ENCODE measurements at places on chromosomes 5 and 9.

GRCh38 chr9:111910428-111910827 is 13.8 kb downstream of the UGCG start:
- no peak for DNase-seq

GRCh38 chr5:60352992-60353599 is 346.9 kb downstream of the DEPDC1B start:
- no peak for DNase-seq

- DNase-seq, result no peak
Measured at GRCh38 chr5:37071901-37072581, 177.1 kb downstream of the CPLANE1 start.

DNA sequence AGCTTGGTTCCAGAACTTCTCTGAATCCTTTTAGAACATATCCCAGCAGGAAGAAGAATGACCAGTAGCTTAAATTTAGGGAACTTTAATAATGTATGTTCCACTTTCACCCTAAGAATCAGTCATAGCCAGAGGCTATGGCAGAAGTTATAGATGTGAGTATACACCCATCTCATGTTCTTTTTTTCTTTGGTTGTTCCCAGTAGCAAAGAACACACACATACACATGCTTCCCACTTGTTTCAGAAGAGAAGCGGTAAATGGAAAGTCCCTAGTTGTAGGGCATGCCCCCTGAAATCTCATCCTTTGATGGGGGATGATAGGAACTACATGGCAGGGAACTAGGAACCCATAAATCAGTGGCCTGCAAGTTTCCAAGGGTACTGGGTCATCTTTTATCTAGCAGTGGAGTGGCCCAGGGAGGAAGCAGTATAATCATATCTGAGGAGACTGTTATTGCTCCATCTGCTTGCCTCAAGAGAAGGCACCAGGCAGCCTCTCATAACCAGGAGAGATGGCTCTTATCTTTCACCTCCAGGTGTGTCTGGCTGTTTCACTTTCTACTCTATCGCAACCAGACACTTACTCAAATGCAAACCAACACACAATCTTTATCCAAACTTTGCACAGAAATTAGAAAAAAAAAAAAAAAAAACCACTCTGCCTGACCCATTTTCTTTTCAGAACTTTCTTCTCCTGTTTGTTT is 109.5 kb downstream of the SNCAIP start:
- DNase-seq, result no peak

- DNase-seq, result no peak
Measured at GRCh38 chr5:82777106-82777505, 300.1 kb downstream of the TMEM167A start.

DNA sequence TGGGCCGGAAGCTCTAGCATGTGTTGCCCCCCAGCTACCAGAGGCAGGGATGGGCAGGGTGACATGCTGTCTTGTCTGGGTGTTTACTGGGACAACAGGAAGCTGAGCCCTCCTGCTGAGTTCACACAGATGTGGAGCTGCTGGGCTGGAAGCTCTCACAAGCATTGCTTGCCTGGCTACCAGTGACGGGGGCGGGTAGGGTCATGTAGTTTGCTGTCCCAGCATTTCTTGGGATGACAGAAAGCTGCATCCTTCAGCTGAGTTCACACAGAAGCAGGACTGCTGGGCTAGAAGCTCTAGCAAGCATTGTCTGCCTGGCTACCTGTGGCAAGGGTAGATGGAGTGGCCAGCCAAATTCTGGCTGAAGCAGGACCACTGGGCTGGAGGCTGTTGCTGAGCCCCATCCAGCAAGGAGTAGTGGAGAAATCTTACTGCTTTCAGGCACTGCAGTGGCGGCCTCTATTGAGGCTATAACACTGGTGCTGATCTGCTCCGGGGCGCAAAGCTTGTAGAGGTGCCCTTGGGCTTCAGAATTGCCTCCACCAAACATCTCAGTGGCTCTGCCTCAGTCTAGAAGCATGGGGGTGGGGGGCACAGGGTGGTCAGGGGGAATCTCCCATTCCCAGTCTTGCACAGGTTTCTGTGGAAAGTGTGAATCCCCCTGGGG is 25.1 kb downstream of the POLK start:
- no peak for DNase-seq

DNA sequence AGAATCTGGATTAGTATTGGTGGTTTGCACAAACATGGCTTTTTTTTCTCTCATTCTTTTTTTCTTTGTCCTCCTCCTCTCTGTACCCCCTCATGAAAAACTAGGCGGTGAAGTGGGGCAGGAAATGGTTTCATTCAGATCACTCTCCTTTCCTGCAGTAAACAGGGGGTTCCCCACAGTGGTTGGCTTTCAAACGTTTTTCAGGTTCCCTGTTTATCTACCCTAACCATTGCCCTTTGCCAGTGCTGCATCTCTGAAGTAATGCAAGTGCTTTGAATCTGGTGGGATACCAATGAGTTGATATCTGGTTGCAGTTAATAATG is 29.8 kb downstream of the NR4A3 start:
- DNase-seq, result no peak

GRCh38 chr5:110092955-110093785 is 403.4 kb downstream of the MAN2A1 start:
- no peak for DNase-seq

DNA sequence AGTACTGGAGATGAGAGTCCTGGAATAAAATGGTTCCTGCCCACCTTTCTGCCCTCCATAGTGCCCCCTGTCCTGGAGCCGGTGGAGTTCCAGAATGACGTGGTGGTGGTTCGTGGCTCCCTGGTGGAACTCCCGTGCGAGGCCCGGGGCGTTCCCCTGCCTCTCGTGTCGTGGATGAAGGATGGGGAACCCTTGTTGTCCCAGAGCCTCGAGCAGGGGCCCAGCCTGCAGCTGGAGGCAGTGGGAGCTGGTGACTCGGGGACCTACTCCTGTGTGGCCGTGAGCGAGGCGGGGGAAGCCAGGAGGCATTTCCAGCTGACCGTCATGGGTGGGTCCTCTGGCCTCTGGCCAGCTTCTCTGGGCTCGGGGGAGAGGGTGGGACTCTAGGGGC is 51.1 kb upstream of the ASS1 start:
- DNase-seq, result no peak

DNA sequence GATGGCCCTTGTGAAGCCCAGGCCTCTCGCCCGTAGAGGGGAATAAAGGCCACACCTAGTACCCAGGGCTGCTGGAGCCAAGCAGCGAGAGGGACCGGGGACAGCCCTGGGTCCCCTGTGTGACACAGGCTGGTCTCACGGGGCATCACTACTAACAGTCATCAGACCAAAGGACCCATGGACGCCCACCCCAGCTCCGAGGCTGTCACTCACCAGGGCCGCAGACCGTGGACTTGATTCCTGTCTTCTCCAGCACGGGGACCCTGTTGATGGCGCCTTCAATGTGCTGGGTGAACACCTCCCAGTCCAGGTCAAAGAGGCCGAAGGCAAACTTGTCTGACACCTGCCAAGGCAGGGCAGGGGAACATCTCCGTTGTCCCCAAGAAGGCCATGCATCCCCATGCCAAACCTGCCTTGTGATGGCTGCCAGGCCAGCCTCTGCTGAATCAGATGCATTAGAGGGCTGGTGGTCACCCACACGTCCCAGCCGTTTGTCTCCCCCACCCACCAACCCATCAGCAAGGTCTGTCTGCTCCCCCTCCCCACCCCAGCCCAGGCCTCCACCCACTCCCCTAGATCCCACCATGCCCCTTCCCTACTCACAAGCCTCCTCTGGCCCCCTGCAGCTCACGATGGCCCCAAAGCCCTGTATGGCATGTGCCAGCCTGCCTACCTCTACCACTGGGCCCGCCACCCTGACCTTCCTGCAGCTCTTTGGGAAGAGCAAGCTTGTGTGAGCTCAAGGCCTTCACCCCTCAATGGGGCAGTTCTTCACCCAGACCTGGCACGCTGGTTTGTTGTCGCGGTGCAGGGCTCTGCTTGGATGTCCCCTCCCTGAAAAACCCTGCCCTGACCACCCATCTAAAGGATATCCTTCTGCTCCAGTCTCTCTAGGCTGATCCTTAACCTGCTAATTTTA is 20.8 kb downstream of the SARDH start:
- DNase-seq, result no peak

DNA sequence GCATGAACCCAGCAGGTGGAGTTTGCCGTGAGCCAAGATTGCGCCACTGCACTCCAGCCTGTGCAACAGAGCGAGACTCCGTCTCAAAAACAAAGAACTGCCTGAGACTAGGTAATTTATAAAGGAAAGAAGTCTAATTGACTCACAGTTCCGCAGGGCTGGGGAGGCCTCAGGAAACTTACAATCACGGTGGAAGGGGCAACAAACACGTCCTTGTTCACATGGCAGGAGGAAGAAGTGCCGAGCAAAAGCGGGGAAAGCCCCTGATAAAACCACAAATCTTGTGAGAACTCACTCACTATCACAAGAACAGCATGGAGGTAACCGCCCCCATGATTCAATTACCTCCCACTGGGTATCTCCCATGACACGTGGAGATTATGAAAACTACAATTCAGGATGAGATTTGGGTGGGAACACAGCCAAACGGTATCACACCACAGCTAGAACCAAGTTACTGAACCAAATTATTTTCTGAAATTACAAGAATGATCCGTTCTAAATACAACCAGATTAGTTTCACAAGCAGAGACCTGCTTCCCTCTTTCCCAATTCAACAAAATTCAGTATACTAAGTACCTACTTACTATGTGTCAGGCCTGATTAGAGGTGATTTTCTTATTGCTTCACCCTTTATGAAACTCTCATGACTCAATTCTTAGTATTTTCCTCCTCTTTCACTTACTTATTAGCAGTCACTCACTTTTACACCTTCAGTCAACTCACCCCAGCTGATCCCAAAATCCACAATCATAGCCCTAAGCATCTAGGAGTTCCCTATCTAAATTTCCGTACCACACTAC is 8.4 kb downstream of the UBTD2 start:
- DNase-seq, result no peak

Data from eye (tissue), 1 donor.